ENCODE measurements at places on chromosomes 4 and X.

DNA sequence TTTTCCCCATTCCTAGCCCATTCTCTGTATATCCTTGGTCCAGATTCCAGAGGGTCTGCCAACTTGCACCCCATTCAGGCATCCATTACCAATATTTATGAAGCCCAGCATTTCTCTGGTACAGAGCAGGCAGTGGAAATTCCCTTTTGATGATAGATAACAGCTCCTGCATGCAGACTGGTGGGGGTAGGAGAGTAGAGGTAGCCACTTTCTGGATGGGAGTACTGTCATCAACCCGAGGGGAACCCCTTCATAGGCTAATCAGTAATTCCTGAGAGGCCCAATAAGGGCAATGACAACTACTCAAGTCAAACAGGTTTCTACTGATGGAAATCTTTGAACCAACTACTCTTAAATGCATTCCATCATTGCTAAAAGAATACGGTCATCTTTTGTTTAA is 63.7 kb downstream of the COL25A1 start:
- H3K4me3 ChIP-seq = no peak overlapping the region
- DNase-seq = no peak
- no peaks in the 10 kb centered on the region for H3K27me3 ChIP-seq
- H3K4me1 ChIP-seq = no peaks in the 10 kb centered on the region

- H3K36me3 ChIP-seq = no peaks in the 10 kb centered on the region
- H3K27me3 ChIP-seq = no peaks in the 10 kb centered on the region
- H3K27ac ChIP-seq = no peak overlapping the region
- H3K4me1 ChIP-seq = peaks cover 3% of the 10 kb centered on the region
- H3K4me3 ChIP-seq = no peak overlapping the region
These were observed 55.2 kb downstream of the LCORL start for GRCh38 chr4:17966312-17966711.

DNA sequence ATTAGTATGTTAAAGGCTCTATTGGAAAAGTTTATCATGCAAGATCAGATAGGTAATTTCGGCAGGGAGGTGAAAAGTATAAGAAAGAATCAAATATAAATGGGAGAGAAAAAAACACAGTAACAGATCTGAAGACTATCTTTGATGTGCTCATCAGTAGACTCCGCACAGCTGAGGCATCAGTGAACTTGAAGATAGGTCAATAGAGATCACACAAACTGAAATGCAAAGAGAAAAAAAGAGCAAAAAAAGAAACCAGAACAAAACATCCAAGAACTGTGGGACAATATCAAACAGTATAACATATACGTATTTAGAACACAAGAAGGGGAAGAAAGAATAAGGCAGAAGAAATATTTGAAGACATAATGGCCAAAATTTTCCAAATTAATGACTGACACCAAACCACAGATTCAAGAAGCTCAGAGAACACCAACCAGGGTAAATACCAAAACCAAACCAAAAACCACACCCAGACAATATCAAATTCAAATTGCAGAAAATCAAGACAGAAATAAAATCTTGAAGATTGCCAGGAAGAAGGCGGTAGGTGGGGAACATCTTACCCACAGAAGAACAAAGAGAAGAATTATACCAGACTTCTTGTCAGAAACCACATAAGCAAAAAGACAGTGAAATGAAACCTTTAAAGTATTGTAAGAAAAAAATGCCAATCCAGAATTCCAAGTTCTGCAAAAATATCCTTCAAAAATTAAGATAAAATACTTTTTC is 29.1 kb downstream of the PFKFB1 start:
- no peak for DNase-seq
- H3K4me3 ChIP-seq = no peak overlapping the region
- H3K27ac ChIP-seq = no peak overlapping the region
- H3K27me3 ChIP-seq = no peaks in the 10 kb centered on the region
- no peaks in the 10 kb centered on the region for H3K4me1 ChIP-seq
- no peaks in the 10 kb centered on the region for H3K36me3 ChIP-seq

DNA sequence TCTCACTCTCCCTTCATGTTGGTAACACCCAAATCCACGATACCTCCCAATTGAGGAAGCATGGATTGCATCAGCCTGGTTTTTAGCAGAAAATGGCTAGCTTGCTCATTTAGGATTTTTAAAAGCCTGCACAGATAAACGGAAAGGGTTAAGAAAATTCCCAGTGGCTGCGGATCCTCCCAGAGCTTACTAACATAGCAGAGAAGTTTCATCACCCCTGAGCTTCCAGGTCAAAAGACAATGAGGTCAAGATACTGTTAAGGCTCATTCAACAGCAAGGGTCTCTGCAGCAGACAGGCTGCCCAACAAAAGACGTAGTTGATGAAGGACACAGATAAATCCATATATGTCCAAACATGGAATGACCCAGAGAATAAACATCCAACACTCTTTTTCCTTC is 220.2 kb downstream of the ASMT start:
- no peaks in the 10 kb centered on the region for H3K27me3 ChIP-seq
- DNase-seq = no peak
- H3K36me3 ChIP-seq = no peaks in the 10 kb centered on the region
- H3K27ac ChIP-seq = no peak overlapping the region

- peaks cover 5% of the 10 kb centered on the region for H3K36me3 ChIP-seq
- no peak overlapping the region for H3K27ac ChIP-seq
- DNase-seq = no peak
- no peak overlapping the region for H3K4me3 ChIP-seq
- H3K4me1 ChIP-seq = no peaks in the 10 kb centered on the region
These were observed 40.3 kb upstream of the ACSL4 start for GRCh38 chrX:109773374-109773773.

DNA sequence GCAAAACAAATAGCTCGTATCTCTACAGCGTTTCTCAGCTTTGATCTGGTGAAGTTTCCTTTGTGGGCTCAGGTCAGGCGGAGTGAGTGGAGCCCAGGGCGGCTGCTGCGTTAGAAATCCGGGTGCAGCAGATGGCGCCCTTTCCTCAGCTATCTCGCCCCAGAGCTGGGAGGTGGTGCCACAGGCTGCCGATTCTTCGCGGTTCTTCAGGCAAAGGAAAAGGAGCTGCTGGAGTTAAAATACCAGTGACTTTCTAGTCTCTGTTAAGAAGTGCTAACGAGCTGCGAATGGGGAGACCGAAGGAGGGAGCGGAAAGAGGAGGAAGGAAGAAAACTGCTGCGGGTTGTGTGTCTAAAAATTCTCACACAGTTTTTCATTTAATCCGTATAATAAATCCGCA is 114.6 kb downstream of the CPE start:
- H3K27ac ChIP-seq = no peak overlapping the region
- H3K36me3 ChIP-seq = peaks cover 2% of the 10 kb centered on the region
- H3K4me1 ChIP-seq = peaks cover 6% of the 10 kb centered on the region
- H3K27me3 ChIP-seq = peaks cover 4% of the 10 kb centered on the region

- H3K4me3 ChIP-seq = no peak overlapping the region
- H3K27ac ChIP-seq = no peak overlapping the region
- no peaks in the 10 kb centered on the region for H3K27me3 ChIP-seq
- DNase-seq = no peak
- H3K36me3 ChIP-seq = no peaks in the 10 kb centered on the region
- H3K4me1 ChIP-seq = no peaks in the 10 kb centered on the region
These were observed 265.3 kb downstream of the PCDH18 start for GRCh38 chr4:137267024-137267423.
